ENCODE measurements at places on chromosomes 3 and 15.

- no peak for DNase-seq
Measured at GRCh38 chr3:195170496-195170895, 100.5 kb downstream of the XXYLT1 start.

DNA sequence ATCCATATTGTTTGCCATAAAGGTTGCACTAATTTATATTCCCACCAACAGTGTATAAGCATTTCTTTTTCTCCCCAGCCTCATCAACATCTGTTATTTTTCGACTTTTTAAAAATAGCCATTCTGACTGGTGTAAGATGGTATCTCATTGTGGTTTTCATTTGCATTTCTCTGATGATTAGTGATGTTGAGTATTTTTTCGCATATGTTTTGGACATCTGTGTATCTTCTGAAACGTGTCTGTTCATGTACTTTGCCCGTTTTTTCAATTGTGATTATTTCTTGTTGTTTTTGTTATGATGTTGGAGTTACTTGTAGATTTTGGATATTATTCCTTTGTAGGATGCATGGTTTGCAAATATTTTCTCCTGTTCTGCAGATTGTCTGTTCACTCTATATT, 46.5 kb downstream of the TP63 start:
- no peak for DNase-seq

DNA sequence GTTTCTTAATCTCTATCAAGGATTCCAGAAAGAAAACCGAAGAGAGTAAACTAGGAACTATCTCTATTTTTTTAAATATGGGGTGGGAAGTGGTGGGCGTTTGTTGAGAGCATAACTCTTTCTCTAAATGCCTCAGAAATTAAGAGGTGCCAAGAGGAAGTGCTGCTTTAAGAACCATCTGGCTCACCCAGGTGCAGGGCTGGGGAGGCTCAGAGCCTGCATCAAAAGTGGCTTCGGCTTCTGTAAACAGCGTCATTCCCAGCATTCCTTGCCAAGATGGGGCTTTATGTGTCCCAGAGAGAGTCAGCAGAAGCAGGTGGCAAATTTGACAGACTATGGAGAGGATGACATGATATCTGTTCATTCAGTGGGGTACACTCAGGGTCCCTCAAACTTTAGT, 123.3 kb upstream of the BFSP2 start:
- no peak for DNase-seq

GRCh38 chr3:127473244-127474024, 117.1 kb downstream of the TPRA1 start:
- DNase-seq: no peak

GRCh38 chr15:85886309-85886811, 91.6 kb upstream of the KLHL25 start:
- no peak for DNase-seq

- DNase-seq: no peak
Measured at GRCh38 chr15:33586786-33587697, 276.3 kb downstream of the RYR3 start.

GRCh38 chr3:63521657-63522056, 130.8 kb upstream of the SNTN start:
- no peak for DNase-seq

DNA sequence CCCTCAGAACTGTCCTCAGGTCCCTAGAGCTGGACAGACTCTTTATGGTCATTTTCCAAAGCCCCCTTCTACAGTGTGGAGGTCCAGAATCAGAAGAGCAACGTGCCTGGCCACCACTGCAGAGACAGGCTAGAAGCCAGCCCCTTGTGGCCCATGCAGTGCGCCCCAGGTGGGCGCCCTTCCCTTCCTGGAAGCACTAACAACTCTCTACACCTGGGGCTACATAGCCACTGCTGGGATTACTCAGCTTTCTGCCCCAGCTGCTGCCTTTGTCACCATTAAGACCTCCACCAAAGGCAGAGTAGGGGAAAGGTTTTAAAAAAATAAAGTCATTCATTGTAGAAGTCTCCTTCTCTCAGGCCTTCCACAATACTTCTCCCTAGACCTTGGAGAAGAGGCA, 2.3 kb downstream of the RASGRP1 start:
- DNase-seq: no peak

Measured in brain microvascular endothelial cell (primary cell).